T follicular helper cell (primary cell): ENCODE measurements at places on chromosomes 11 and 22.

DNA sequence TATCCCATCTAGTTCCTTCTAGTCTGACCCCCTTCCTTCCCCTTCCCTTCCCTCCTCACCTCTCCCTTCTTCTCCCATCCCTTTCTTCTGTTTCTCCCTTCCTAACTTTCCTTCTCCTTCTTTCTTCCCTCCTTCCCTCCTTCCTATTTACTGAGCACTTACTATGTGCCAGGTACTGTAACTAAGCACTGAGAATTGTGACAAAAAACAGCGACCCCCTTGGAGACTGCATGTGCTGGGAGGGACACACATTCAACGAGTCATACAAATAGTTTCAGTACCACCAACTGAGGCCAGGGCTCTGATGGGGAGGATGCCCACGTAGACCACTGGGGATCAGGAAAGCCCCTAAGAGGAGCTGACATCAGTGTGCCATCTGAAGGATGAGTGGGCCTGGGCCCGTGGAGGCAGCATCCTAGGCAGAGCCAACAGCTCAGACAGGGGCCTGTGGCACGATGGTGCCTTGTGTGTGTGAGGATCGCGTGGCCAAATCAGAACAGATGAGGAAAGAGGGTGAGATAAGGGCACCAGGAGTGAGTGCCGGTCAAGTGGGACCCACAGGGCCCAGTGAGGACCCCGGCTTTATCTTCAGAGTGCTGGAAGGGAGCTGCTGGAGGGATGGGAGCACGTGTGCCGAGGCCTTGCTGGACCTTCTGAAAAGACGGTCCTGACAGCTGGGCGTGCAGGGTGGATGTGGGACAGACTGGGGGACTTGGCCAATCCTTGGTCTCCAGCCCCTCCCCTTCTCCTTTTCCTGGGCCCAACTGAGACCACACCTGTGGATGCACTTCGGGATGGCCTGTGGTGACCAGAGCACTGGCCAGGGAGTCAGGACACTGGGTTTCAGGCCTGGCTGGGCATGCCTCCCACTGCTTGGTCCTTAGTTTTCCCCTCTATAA lies 38.4 kb upstream of the CRYBB3 start:
- DNase-seq = no peak

DNA sequence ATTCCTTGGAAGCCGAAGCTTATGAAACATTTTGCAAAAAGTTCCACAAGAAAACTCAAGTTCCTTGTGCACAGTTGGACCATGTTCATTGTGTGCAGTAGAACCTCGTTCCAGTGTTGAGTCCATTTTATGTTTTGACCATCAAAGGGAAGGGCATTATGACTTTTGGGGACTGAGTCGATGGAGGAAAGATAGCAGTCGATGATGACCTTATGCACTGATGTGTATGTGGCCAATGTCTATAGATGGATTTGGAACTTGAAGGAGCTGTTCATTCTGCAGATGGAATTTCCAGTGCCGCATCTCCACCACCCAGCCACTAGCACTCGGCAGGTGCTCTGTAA lies 71.5 kb upstream of the IGLL5 start:
- no peak for DNase-seq

DNA sequence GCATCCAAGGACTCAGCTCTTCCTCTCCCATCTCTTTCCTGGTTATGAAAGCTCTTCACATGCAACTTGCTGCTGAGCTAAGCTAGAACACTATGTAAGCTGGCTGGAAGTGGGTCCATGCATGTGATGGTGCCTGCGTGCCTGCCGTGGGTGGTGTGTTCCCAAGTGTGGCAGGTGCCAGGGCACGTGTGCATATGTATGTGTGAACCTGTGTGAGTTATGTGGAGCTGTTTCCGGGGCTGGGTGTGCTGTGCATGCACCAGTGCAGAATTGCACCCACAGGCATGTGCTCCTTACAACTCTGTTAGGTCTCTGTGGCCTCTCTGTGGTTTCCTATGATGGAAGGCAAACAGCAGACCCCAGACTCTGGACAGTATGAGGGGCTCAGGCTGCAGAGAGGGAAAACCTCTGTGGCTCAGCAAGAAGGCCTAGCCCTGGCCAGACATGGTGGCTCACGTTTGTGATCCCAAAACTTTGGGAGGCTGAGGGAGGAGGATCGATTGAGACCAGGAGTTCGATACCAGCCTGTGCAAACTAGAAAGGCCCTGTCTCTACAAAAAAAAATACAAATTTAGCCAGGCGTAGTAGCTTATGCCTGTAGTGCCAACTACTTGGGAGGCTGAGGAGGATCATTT lies 4.1 kb upstream of the P2RY6 start:
- no peak for DNase-seq

DNA sequence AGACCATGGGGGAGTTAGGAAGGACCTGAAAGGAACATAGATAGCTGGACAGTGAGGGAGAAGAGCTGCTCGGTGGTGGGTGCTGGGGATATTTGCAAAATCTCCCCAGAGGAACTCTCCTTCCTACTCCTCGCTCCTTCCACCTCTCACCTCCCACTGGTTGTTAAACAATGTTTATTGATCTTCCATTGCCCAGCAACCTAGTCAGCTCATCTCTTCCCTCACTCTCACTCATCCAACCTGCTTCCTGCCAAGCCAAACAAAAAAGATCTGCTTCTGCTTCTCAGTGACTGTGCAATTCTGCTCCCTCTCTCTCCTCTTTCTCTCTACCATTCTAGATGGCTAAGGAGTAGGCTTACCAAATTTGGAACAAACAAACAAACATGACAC lies 115.0 kb downstream of the SLC1A2 start:
- no peak for DNase-seq

- no peak for DNase-seq
These were observed 9.7 kb downstream of the MTNR1B start for GRCh38 chr11:92979176-92979575.

- DNase-seq = no peak
These were observed 255.6 kb upstream of the PLET1 start for GRCh38 chr11:112516261-112516660.

GRCh38 chr11:12271826-12272366 lies 105.5 kb upstream of the PARVA start:
- DNase-seq = no peak
